Stimulated activated CD4-positive, alpha-beta T cell treated with anti-CD3 and anti-CD28 coated beads, Interleukin-15, amount 100 ng/mL, for 1 hour (primary cell): ENCODE measurements at places on chromosomes 3 and 15.

DNA sequence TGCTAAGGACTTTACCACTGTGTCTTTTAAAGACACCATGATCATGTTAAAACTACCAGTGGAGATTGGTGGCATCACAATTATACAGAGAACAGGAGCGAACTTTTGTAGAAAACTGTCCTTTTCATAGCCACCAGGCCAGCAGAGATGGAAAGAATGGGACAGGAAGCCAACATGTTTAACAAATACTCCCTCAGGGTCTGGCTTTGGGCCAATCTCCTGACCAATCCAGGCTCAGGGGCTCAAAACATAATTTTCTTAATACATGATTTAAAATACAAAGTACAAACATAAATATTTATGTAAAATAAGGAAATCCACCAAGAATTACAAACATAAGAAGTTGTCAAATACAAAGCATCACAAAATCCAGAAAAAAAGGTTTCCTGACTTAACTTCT, 266.0 kb downstream of the VPS13C start:
- DNase-seq = no peak

DNA sequence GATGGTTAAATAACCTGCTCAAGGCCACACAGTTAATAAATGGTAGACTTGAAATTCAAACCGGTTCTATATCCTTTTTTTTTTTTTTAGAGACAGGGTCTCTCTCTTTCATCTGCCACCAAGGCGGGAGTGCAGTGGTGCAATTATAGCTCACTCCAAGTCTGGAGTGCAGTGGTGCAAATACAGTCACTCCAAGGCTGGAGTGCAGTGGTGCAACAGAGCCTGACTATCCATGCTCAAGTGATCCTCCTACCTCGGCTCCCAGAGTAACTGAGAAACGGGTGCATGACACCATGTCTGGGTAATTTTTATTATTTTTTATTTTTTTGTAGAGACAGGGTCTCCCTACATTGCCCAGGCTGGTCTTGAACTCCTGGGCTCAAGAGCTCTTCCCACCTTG, 23.4 kb downstream of the DPP8 start:
- DNase-seq = no peak

GRCh38 chr3:114319453-114319852, 25.6 kb downstream of the TIGIT start:
- DNase-seq = no peak

- no peak for DNase-seq
Observed at GRCh38 chr3:143896486-143896885, 48.2 kb upstream of the SLC9A9 start.

DNA sequence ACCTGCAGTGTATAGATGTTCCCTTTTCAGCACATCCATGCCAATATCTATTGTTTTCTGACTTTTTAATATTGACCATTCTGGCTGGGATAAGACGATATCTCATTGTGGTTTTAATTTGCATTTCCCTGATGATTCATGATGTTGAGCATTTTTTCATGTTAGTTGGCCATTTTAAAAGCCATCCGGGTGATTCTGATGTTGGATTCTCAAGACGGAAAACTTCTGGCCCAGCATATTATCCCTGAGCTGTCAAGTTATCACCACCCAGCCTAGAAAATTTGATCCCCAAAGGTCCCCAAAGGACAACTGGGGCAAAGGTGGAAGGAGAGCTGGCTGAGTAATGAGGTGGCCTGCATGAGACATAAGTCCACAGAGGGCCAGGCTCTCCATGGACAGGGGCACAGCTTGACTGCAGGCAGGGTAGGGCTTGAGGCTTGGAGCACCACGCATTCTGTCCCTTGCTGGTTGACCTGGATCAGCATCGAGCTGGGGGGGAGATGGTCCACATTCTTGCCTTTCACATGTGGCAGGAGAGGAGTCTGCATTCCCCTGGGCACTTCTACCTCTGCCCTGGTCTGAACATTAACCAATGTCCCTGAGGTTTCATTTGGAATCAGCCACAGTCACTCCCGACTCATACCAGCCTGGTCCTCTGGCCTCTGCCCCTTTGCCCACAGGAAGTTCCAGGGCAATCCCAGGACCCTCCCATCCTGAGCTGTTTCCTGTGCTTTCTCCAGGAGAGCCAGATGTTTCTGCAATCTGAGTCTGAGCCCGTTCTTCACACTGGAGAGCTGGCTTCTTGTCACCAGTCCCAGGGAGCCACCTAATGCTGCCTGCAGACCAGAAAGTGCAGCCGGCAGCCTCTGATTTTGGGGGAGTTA, 69.2 kb downstream of the ISG20 start:
- no peak for DNase-seq

DNA sequence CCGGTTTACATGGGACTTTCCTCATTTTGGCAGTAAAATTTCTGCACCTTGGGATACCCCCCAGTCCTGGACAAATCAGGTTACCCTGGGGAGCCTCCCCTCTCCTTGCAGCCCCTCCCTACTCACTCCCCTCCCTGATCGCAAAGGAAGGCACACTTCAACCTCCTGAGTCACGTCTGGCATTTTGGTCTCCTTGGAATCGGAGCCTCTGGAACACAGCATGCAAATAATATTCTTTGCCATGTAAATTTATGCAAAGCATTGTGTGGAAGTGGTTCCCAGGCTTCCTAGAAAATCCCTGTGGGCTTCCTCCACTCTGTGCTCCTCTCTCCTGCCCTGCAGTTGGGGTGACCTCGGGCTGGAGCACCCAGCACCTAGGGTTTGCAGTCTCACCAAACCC, 11.6 kb downstream of the SCN5A start:
- DNase-seq = no peak
